Stimulated activated CD4-positive, alpha-beta T cell treated with anti-CD3 and anti-CD28 coated beads, Interleukin-1b, Interleukin-23, amount 100 ng/mL, for 1 hour (primary cell): ENCODE measurements at places on chromosomes 6 and 20.

DNA sequence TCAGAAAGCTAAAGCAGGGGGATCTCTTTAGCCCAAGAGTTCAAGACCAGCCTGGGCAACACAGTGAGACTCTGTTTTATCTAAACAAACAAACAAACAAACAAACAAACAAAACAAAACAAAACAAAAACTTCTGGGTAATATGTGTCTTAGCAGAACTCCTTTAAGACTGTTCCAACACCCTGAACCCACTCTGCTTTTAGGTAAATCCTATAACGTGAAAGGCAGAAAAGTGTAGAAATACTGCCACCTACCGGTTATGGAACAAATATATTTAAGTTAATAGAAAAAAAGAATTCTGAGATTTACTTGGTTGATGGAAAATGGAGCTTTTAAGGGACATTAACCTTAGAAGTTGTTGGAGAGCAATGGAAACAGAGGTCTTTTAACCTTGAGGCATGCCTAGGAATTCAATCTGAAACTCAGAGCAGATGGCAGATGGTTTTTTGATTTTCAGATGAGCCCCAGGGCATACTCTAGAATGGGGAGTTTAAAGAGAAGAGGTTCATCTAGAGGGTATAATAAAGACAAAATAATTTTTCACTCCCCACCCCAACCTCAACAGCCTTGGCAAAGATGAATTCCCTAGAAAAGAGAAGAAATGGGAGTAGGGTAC lies 38.5 kb downstream of the SOD2 start:
- no peak for DNase-seq

DNA sequence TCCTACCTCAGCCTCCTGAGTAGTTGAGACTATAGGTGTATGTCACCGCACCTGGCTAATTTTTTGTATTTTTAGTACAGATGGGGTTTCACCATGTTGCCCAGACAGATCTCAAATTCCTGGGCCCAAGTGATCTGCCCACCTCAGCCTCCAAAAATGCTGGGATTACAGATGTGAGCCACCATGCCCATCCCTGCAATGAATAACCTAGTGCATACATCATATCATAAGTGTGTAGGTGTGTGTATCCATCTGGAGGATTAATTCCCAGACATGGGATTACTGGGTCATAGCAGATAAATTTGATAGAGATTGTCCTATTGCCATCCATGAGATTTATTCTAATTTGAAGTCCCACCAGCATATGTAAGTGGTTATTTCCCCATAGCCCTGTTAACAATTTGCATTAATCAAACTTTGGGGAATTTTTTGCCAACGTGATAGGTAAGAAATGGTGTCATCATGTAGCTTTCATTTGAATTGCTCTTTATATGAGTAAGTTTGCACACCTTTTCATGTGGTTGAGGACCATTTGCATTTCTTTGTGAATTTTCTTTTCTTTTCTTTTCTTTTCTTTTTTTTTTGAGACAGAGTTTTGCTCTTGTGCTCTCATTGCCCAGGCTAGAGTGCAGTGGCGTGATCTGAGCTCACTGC lies 29.9 kb upstream of the BACH2 start:
- no peak for DNase-seq

DNA sequence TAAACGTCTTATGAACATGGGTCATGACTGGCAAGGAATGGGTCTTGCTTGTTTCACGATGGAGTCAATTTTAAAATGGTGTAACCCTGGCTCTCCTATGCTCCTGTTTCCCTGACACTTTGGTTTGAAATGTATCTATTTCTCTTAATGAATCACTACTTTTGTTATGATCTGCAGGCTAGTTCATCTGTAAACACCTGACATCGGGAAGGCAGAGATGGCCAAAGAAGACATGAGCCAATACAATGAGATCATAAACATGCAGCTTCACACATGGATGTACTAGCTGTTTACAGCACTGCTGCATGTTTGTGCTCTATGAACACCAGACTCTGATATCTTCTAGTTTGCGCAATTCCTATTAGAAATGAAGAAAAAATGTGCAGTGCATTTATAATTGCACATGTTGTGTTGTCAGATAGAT lies 11.0 kb upstream of the RAD21L1 start:
- no peak for DNase-seq

- DNase-seq: no peak
Observed at GRCh38 chr6:144149558-144149893, 791 bp upstream of the STX11 start.

- DNase-seq: no peak
Observed at GRCh38 chr6:18485660-18486435, 98.7 kb downstream of the RNF144B start.

- DNase-seq: no peak
Observed at GRCh38 chr6:24930431-24930871, 5.3 kb downstream of the RIPOR2 start.

- no peak for DNase-seq
Observed at GRCh38 chr6:73263570-73263909, 544 bp upstream of the KHDC1 start.

- no peak for DNase-seq
Observed at GRCh38 chr6:75244063-75244584, 523 bp upstream of the COX7A2 start.

DNA sequence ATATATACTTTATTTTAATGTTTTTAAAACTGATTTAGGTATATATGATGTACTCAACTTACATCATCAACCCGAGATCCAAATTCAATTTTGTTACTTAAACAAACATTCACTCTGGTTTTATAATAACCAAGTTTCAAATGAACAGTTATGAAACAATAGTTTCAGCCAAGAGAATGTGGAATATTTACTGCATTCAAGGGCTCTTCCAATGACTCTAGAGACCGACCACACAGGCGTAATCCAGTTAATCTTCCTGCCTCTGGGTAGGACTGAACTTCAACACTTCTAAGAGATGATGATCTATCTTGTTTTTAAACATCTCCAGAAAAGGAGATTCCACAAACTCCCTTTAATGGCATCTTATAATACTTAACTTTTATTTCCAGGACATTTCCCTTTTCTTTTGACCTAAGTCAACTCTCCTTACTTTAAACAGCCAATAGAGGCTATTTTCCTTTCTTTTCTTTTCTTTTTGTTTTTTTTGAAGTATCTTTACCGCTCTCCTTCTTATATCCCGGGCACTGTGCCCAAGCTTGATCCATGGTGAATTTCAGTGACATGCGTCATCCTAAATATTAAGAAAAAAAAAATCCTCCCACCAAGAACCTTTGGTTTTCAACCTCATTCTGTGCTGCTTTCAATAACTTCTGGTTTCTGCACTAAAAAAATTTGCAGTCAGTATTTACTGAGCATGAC lies 110.1 kb downstream of the KIF13A start:
- no peak for DNase-seq

DNA sequence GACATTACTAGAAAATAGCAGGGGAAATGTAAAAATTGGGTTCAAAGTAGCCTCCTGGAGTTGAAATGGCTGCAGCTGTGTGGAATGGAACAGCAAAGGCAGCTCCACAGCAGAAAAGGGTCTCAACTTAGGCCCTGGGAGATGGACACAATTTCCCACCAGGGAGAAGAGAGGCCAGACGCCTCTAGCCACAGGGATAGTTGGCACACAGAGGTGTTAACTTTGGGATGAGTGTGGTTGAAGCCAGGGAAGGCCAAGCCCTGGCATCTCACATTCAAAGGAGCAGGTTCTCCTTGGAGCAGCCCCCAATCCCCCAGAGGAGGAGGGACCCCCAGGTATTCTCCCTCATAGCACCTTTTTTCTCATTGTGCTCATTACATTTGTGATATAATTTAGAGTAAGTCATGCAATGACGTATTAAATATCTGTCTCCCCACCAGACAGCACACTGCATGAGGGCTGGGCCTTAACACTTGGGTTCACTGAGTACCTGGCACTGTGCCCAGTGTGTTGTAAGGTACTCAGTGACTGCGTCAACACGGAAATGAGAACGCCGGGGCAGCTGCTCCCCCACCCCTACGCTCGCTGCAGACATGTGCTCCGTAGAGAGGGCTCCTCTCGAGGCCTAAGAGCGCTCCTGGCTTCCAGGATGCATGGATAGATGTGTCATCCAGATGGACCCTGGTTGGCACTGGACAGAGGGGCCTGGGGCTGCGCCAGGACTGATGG lies 76.0 kb upstream of the CD93 start:
- DNase-seq: no peak

- DNase-seq: no peak
Observed at GRCh38 chr6:44062771-44063560, 64.3 kb downstream of the MRPL14 start.

DNA sequence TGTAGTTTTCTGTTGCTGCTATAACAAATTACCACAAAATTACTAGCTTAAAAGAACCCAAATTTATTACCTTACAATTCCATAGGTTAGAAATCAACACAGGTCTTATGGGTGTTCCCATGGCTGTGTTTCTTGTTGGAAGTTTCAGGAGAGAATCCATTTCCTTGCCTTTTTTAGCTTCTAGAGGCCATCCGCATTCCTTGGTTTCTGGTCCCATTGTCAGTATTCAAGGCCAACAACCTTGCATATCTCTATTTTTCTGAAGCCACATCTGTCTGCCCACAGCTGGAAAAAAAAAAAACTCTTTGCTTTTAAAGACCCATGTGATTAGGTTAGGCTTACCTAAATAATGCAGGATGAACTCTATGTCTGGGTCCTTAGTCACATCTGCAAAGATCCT lies 129.7 kb upstream of the SAMD5 start:
- DNase-seq: no peak

- DNase-seq: no peak
Observed at GRCh38 chr6:4379958-4380357, 244.6 kb upstream of the ECI2 start.

DNA sequence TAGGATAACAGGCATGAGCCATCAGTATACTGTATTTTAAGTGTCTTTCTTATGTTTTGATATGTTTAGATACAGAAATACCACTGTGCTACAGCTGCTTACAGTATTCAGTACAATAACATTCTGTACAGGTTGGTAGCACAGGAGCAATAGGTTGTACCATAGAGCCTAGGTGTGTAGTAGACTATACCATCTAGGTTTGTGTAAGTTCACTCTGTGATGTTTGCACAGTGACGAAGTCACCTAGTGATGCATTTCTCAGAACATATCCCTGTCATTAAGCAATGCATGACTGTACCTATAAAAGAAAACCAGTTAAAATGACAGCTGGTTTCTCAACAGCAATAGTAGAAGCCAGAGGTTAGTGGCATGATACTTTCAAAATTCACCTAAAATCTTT lies 3.0 kb upstream of the ZBTB24 start:
- DNase-seq: no peak

GRCh38 chr6:37182736-37183590 lies 13.0 kb downstream of the PIM1 start:
- DNase-seq: no peak

- DNase-seq: no peak
Observed at GRCh38 chr20:46622165-46622564, 29.1 kb downstream of the SLC13A3 start.

GRCh38 chr6:98831057-98831958 lies 3.1 kb upstream of the POU3F2 start:
- no peak for DNase-seq

- no peak for DNase-seq
Observed at GRCh38 chr6:20605581-20605980, 71.3 kb downstream of the CDKAL1 start.

DNA sequence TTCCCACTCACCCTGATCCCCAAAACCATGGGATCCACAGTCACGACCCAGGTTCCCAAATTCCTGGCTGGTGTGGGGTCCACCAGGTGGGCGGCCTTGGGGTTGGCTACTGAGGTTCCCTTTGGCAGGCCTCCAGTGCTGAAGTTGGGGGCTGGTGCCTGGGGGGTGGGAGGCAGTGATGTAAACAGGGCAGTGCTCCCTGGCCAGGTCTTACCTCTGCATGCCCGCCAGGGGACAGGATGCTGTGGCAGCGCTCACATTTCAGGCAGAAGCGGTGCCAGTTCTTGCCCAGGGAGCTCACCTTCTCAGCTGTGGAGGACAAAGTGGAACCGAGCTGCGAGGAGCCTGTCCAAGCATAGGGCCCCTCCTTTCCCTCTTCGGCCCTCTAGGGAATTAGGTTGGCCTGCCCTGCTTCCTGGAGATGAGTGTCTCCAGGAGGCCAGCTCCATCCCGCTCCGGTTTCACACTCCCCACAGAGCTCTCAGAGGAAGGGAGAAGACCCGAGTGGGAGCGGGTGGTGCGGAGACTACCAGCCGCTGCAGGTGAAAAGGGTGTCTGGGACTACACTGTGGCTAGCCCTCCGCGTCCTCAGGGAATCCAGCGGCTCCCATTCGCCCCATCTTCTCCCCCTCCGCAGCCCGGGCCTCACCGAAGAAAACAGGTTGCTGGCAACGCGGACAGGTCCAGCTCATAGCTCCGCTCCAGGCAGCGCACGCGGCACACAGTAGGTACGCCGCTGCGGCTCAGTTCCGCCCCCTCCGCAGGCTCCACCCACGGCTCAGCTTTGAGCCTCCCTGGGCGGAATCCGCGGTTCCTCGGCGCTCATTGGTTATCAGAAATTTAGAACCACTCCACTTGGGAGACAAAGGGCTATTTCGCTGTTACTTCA lies at the start of gene CRIP3:
Gene CRIP3, minus strand, starts transcription at position 726 of the 889 bp plus-strand sequence. Its CDS starts 34 bp downstream, at position 692.
- no peak for DNase-seq

DNA sequence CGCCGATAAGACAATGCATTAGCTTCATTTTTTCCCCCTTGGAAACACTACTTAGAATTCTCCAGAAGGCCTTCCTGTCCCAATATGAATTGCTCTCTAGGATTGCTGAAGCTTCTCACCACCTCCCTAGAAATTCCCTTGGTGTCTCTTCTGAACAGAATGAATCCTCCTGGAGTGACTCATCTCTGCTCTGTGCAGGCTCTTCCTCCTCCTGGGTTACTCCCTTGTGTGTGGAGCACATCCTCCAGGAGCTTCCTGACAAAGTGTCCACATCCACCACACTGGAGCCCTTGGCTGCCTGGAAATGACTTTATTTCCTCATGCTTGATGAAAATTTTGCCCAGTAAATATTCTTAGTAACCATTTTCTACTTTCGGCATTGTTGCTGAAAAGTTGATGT lies 54.4 kb downstream of the DTNBP1 start:
- DNase-seq: no peak

DNA sequence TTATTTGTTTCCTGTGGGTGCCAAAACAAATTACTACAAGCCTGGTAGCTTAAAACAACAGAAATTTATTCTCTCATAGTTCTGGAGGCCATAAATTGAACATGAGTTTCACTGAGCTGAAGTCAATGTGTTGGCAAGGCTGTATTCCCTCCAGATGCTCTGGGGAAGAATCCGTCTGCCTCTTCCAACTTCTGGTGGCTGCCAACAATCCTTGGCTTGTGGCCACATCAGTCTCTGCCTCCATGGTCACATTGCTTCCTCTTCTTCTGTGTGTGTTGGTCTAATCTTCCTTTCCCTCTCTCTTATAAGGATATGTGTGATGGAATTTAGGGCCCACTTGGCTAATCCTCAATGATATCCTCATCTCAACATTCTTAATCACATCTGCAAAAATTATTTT lies 92.8 kb upstream of the EPB41L1 start:
- DNase-seq: no peak
